Testis (tissue), 5 donors: ENCODE measurements at places on chromosomes 2 and 18.

- DNase-seq, result no peak
Measured at GRCh38 chr18:44900627-44901026, 219.9 kb downstream of the SETBP1 start.

DNA sequence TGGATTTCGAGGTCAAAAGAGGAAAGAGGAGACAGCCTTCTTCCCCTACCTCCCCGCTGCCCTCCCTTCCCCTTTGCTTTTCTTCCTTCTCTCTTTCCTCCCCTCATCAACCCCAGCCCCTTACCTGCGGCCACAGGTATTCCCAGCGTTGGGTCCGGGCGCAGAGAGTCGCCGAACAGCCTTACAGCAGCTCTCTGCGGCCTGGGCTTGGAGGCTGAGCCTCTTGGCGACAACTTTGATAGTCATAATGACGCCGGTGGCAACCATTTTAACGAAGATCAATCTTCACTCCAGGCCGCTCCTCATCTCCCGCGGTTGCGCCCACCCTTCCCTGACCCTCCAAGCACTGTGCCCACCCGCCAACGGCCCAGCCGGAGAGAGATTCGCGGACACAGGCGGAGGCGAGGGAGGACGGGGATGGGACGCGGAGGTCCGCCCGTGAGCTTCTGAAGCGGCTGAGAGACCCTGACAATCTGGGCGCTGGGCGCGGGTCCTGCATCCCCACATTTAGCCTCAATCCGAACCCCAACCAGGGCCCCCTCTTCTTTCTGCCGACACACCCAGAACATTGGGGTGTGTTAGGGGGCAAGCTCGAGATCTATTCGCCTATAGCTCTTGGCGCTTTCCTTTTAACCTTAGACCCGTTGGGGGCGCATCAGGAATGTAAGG is 1.5 kb upstream of the EVX2 start:
- no peak for DNase-seq

DNA sequence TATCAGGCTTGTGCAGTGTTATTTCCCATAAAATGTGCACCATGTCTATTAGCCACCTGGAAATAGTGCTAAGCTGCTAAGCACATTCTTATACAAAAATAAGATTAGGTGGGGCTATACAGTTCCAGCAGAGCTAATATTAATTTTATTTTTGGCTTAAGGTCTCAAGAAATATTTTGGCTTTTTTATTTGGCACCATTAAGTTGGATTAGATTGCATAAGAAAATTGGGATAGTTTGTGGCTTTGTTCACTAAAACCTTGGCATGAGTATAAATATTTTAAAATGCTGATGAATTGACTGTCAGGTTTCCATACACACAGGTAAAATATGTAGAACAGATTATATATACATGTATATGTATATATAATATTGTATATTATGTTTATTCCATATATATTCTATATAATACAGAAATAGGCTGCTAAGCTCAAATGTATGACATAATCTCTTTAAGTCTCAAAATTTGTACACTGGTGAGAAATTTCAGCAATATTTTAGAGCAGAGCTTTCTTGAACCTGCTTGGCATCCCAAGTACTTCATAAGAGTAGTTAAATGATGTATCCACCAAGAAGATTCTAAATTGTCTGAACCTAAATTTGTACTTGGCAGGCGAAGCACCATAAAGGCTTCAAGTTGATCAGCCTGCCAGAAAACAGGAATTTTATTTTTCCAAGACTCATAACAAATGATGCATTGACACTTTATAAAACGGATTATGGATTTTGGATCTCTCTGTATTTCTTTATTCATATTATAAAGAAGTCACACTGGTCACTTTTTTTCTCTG is 32.6 kb downstream of the CCDC102B start:
- DNase-seq, result no peak

GRCh38 chr2:239879423-239880084 is 145.6 kb downstream of the NDUFA10 start:
- peak; percentile 8 for DNase-seq

- no peak for DNase-seq
Measured at GRCh38 chr18:48460929-48461583, 51.9 kb upstream of the ZBTB7C start.

DNA sequence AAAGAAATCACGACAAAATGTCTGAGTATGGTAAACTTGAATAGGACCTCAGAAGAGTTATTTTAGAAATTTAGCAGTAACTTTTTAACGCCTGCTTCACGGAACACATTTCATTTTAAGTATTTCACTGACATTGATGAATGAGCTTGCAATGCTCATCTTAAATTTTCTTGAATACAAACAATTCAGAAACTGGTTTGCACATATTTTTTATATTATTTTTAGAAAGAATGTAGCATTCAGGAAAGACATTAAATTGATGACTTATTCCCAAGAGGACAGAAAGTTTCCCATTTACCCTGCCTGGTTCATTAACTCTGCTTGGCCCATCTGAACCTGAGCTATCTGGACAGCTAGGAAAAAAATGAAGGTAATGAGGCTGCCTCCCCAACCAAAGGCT is 89.3 kb downstream of the MBD2 start:
- no peak for DNase-seq

GRCh38 chr18:54387631-54388030 is 29.9 kb downstream of the C18orf54 start:
- no peak for DNase-seq

- no peak for DNase-seq
Measured at GRCh38 chr2:107111623-107112022, 225.7 kb upstream of the ST6GAL2 start.

DNA sequence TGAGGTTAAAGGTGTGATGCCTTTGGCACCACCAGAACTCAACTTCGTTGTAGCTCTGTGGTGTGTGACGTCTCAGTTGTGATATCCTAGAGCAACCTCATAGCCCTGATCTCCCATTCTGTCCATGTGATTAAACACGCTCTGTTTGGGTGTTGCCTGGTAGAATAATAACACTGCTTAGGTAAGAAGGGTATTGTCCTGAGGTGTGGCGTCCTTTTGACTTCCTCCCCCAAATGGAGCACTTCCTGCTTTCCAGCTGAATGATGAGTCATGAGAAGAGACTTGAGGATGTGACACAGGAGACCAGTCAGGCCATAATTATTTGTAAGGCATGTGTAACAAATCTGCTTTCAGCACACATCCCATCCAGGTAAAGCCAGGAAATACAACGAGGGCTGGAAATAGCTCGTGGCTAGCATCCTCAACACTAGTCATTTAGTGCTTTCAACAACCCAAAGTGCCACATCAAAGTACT is 100.7 kb downstream of the RAPGEF4 start:
- DNase-seq, result no peak
